AG09309 (cell line): ENCODE measurements at places on chromosomes 5 and 9.

- DNase-seq = no peak
Measured at GRCh38 chr5:67272453-67273130, 76.0 kb upstream of the CD180 start.

DNA sequence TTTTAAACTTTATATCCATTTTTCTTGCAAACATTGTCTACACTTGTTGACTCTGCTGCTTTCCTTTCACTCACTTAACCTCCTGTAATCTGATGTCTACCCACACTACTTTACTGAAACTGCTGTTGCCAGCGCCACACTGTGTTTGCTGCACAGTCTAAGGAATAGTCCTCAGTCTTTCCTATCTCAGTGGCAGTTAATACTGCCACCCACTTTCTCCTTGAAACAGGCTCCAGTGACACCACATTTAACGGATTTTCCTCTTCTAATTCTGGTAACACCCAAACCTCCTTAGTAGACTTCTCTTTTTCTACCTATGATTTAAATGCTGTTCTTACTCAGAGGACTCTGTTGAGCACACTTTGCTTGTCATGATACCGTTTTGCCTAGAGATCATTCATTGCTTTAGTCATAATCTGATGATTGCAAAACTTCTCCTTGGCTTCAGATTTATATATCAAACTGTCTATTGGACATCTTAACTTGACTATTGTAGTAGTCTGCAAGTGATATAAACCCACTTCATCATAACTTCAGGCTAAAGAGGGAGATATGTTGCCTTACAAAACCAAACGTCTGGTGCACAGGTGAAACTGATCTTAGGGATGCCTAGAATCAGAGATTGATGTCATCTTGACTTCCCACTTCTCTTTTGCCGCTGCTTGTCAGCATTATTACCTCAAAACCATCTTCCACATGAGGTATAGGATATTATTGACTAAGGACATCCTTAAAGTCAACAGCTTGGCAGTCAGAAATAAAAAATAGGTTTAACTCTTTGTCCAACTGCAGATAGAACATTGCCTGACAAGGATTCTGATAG, 94.1 kb downstream of the CDC42SE2 start:
- no peak for DNase-seq

DNA sequence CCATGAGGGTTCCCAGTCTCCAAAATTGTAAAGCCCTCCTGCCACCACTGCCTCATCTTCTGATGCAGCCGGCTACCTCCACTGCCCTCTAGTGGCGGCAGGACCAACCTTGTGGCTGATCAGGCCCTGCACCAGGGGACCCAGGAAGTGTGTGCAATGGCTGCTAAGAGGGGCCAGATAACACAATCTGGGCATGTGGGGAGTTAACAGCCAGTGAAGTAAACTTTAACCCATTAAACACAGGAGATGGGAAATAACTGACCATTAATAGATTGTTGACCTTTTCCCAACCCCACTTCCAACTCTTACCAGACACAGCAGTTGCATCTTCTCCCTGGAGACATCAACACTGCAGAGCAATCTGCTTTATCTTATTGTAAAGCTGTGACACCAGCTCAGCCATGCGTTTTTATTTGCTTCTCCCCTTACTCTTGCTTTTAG, 63.3 kb downstream of the FREM1 start:
- no peak for DNase-seq

GRCh38 chr5:66338828-66339227, 194.7 kb downstream of the SREK1 start:
- DNase-seq = no peak

GRCh38 chr9:98736226-98736625, 27.5 kb upstream of the GABBR2 start:
- no peak for DNase-seq

GRCh38 chr5:40991168-40991980, 79.8 kb downstream of the MROH2B start:
- no peak for DNase-seq

- no peak for DNase-seq
Measured at GRCh38 chr9:6090277-6091210, 75.1 kb upstream of the RANBP6 start.

DNA sequence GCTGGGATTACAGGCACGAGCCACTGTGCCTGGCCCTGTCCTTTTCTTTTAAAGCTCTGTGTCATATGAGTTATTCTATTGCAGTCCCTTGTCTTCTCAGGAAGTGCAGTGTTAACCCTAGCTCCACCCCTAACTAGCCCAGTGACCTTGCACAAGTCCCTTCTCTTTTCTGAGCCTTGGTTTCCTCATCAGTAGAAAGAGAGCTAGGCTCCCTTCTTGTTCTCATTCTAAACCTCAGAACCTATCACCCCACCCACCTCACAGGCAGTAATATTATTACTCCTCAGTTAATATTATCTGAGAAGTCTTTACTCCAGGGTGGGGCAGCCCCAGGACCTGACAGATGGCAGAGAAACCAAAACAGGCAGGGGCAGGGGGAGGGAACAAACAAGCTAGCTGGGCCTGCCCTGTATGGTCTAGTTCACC, 7.2 kb downstream of the CYFIP2 start:
- DNase-seq = no peak

GRCh38 chr5:81080809-81081460, 120.8 kb downstream of the RASGRF2 start:
- no peak for DNase-seq

GRCh38 chr9:120412425-120412951, 167.5 kb downstream of the CDK5RAP2 start:
- DNase-seq = peak; percentile 46

- DNase-seq = no peak
Measured at GRCh38 chr9:137170486-137171148, 766 bp upstream of the LRRC26 start.

DNA sequence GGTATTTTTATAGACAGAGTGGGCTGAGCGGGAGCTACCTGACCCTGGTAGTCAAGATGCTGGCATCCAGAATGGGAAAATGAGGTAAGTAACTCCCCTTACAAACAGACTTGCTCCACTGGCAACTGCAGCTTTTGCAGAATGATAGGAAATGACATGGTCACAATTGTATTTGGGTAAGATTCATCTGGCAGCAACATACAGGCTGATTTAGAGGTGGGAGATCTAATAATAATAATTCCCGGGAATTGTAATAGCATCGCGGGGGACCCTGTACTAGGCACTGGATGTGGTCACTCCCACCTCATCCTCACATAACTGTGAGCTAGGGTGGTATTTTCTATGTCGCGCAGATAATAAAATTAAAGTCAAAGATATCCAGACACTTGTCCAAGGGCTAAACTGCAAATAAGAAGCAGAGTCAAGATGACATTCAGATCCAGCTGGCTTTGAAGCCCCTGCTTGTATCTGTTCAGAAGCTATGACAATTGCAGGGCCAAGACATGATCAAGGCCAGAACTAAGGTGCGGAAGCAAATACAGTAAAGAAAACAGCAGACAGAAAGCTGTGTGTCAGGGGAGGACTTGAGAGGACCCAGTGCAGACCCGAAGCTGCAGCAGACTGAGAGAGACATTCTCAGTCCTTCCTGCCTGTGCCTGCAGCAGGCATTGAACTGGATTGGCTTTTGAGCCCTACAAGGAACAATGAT, 507.2 kb downstream of the BNC2 start:
- DNase-seq = no peak

DNA sequence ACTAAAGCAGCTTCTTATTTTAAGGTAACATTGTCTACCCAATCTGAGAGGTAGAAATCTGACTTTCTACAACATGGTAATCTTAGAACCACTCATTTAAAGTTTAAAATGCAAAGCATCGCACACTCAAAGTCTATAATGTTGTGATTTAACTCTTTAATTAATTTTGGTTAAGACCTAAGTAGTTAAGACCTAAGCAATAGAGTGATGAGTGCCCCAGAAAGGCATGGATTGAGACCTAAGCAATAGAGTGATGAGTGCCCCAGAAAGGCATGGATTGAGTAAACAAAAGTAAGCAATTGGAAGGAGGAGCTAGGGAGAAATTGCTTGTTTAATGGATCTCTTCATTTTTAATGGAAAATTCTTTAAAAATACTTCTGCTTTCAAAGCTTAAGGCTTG, 86.8 kb downstream of the NLN start:
- DNase-seq = no peak

GRCh38 chr5:74514888-74515551, 125.5 kb downstream of the ENC1 start:
- no peak for DNase-seq

DNA sequence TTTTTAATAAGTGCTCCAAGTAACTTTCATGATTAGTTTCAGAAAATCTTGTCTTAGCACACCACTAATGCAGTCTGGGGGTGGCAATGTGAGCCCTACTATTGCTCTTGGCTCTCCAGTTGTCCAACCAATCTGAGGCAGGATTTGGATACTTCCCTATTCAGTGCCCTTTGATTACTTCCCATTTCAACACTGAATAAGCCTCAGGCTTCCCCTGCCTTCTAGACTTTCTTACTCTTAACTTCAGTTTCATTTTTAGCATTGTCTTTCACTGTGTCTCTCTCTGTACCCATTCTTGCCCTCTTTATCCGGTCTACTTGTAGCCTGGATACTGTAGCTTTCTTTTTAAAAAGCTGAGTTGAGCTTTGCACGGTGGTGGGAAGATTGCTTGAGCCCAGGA, 186.1 kb downstream of the C9orf152 start:
- no peak for DNase-seq
